ENCODE measurements at places on chromosomes 6 and 20. TPM values are rescaled to one million over a fixed set of nuclear protein-coding genes. Genes with fewer than 3 reads are reported as not detected.

DNA sequence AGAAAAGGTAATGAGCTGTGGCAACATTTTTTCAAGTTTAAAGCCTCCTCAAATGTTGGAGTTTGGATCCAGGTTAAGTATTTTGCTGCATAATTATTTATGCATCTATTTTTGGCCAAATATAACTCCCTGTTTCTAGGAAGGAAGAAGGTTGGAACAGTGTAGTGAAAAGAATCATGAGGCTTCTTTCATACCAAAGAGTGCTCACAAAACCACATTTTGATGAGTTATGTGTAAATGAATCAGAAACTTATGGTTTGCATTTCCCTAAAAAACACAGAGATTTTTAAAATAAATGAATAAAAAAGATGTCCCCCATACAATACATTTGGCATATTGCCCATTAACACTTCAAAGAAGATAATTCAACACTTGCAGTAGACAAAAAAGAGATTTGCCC is 246.9 kb upstream of the PRDM1 start:
- no peak for DNase-seq

- peak; percentile 85 for DNase-seq
Measured at GRCh38 chr6:41895300-41896233, at the start of gene USP49. USP49 (minus strand) TSS chr6:41895375; CDS start chr6:41806983, 88,392 bp downstream.

- DNase-seq, result peak; percentile 97
Measured at GRCh38 chr20:20780127-20780824, 67.8 kb upstream of the RALGAPA2 start.

- DNase-seq, result no peak
Measured at GRCh38 chr6:54074578-54075195, 36.6 kb upstream of the MLIP start.

Gene TREML2
- 1.1 TPM for polyA plus RNA-seq

Gene PDE7B
- 0.34 TPM for polyA plus RNA-seq

Gene TAP2
- 25.9 TPM for polyA plus RNA-seq

Gene SAPCD1
- not detected for polyA plus RNA-seq

Measured in CD14-positive monocyte (primary cell).